ENCODE measurements at places on chromosomes 2 and 18.
A peak's percentile ranks its signal among the peaks of the same experiment; 100 is the strongest.

DNA sequence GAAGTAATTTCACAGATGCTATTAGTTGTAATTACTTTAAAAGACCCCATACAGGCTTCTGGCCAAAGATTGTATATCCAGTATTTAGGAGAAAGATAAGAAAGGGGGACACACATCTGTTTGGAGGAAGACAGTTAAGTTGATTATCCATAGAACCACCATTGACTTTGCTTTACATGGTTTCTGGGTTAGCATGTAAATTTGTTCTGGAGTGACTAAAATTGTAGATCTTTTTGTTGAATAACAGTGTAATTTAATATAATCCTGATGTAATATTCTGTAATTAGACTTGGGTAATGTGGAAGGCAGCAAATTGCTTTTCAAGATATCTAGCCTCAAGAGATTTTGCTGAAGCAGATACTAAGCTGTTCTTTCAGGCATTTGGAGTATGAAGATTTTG, 17.2 kb downstream of the COMMD1 start:
- no peak for DNase-seq

- no peak for DNase-seq
Measured at GRCh38 chr2:218261423-218262236, 815 bp downstream of the GPBAR1 start.

DNA sequence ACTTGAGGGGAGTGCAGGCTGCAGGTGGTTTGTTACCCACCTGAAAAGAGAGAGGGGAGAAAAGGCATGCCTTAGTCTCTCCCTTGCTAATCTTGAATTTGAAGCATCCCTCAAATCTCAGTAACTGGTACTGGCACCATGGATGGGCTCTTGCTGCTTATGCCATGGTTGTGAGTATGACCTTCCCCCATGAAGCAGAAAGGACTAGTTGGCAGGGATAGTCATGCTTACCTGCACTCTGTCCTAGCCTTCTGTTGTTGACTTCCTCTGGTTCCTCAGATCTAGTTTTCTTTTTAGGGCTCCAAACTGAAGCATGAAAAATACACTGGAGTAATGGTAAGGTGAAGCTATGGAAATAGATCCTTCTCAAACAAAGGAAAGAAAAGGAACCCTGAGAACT, 191.2 kb downstream of the SPAG16 start:
- DNase-seq, result no peak

- peak; percentile 60 for DNase-seq
Measured at GRCh38 chr2:120863661-120864320, 128.1 kb downstream of the GLI2 start.

DNA sequence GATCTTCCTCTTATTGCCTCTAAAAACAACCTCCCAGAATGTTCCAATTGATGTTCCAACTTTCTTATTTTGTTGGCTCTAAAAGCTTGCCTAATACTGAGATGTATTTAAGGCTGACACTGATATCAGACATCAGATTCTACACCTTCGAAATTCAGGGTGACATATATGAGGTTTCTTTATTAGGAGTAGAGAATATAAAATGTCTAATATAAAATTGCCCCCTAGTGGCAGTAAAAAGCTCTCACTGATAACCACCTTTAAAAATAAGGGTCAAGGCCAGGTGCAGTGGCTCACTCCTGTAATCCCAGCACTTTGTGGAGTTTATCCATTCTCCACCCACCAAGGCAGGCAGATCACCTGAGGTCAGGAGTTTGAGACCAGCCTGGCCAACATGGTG, 789.7 kb upstream of the SLC39A10 start:
- no peak for DNase-seq

GRCh38 chr2:48707466-48707865, 48.1 kb downstream of the LHCGR start:
- no peak for DNase-seq

DNA sequence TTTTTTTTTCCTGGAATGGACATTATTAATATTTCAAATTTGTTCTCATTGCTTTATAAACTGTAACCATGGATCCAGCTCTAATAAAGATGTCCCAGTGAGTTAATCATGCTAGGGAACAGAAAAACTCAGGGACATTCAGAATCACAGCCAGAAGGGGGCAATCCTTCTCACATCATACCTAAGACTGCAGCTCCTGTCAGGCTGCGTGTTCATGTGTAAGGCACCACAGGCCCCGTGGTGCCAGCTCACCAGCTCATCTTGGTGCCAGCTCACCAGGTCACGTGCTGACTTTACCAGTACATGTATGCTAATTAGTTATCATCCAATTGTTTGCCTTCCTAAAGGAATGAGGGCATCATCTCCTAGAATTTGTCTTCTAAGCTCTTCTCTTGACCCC, 84.7 kb upstream of the NEDD4L start:
- DNase-seq, result no peak

DNA sequence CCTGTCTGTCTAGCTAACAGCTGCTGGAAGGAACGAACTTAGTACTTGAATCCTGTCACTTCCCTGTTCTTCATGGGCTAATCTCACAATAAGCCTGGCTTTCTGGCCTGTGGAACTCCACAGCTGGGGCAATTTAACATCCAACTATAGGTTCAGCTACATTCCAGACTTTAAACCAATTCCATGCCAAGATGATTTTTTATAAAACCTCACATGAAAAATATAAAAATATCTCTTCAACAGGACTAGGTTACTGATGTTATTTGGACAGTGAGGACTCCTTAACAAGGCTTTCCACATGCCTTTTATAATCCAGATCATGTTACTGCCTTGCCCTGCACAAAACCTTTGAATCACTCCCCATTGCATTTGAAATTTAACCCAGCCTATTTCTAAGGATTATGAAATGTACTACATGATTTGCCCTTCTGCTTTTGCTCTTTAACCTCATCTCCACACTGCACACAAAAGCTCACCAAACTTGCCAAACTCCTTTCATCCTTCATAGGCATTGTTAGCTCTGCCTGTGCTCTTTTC, 863.2 kb upstream of the CHAC2 start:
- DNase-seq, result no peak

GRCh38 chr2:211376410-211376809, 820.0 kb downstream of the CPS1 start:
- DNase-seq, result no peak

GRCh38 chr2:135219226-135219625, 167.1 kb downstream of the RAB3GAP1 start:
- no peak for DNase-seq
